Heart right ventricle (tissue), 16 donors: ENCODE measurements at places on chromosomes 11 and 22. TPM values are rescaled to one million over a fixed set of nuclear protein-coding genes. Genes with fewer than 3 reads are reported as not detected.

HSPB2 gene
- polyA plus RNA-seq = 136 TPM

SCGB1D4 gene
- polyA plus RNA-seq = not detected

CNGA4 gene
- 0.01 TPM for polyA plus RNA-seq

SLC6A5 gene
- not detected for polyA plus RNA-seq

MIAT gene
- polyA plus RNA-seq = 0.03 TPM

DNA sequence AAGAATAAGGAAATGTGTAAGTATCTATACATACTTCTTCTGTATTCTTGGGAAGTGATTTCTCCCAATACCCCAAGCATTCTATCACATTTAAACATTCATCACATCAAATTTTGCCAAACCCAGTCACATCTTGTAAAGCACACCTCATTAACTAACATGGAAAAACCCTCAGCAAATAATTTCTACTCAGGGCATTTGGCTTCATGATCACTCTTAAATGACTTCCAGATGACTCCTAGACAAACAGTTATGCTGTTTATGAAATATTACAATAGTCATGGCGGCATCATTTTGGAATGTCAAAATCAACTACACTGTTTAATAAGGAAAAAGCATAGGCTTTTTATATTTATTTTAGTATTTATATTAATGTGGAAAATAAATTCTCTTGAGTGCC, 47.3 kb upstream of the CCDC34 start:
- DNase-seq = no peak

RTN4R gene
- 1.5 TPM for polyA plus RNA-seq

DNA sequence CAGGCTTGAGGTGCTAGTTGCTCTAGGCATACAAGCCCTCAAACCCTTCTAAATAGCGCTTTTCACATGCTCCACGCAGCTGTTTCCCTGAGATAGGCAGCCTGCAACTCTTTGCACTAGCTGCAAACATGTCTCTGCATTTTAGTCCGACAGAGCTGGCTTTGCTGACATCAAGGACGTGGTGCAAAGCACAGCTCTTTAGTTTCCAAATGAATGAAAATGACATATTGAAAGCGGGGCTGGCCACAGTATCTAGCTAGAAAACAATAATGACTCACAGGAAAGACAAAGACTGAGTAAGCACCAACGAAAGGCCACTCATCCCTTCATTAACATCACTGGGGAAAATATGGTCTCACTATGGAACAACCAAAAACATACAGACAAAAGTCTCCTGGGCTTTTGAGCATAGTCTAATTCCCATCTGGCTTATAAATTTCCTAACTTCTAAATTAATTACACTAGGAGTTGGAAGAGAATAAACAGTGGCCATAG, 15.3 kb upstream of the ZC3H12C start:
- DNase-seq = no peak

GRCh38 chr11:11171854-11172253, 181.2 kb downstream of the CSNK2A3 start:
- DNase-seq = no peak

DNA sequence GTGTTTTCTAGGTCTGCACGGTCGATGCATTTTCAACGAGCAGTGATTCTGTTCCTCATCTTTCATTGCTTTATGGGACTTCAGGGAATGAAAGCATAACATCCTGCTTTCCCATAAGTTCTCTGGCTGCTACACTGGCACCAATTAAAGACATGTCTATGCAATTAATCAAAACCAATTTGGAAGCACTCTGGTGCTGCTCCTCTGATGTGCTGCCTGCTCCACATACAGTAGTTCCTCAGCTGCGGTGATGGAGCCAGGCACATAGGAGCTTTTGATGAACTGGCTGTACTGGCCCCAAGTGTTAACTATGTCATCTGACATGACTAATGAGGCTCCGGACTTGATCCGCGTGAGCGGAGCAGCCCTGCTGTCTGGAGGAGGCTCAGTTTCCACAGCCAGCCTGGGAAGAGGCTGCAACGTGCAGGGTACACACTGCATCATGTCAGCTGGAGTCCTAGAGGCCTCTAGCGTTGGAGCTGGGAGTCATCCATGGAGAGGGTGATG, 29.8 kb downstream of the GVQW3 start:
- no peak for DNase-seq

GRCh38 chr11:28524098-28524497, 415.9 kb downstream of the METTL15 start:
- no peak for DNase-seq

DNA sequence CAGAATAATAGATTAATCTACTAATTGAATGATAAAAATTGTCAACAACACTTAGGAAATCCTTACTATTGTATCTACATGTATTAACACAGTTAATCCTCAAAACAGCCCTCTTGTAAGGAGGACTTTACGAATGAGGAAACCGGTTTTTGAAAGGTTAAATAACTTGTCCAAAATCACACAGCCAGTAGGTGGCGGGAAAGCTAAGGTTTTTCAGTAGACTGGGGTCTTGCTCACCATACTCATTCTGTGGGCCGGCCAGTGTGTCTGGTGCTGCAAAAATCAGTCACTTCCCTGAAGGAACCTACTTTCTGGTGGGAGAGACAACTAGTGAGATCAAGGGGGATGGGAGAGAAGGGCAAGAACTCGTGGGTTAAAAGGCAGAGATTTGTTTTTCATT, 3.8 kb downstream of the DCPS start:
- DNase-seq = no peak

TSGA10IP gene
- 0.01 TPM for polyA plus RNA-seq

DNA sequence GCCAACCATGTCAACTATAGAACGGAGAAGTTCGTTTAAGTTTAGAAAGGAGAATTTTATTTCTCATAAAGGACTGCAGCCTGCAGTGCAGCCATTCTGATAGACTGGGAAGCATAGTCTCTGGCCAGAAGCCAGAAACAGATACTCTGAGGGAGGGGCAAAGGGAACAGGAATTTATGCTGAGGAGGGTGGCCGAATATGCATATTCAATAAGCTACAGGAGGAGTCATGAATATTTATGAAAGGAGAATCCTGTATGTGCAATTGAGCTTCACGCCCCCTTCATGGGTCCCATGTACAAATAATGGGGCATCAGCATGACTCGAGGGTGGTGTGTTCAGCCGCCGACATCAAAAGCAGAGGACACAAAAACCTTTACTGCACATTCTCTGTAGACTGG, 199.9 kb downstream of the CWF19L2 start:
- DNase-seq = no peak

DNA sequence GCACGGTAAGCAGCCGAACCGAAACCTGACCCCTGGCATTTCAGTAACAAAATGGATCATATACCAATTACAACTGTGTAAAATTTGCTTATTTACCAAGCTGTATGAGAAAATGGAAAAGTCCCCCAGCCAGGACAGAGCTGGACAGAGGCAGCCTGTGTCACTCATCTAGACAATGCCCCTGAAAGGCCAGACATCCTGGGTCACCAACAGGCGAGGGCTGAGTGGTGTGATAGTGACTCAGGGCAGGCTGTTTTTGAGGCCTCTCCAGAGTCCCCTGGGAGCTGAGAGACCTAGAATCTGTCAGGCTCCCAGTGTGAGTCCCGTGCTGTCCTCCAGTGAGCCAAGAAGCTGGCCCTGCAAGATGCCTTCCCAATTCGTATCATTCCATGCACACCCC, 680.4 kb downstream of the TBC1D22A start:
- DNase-seq = no peak

DNA sequence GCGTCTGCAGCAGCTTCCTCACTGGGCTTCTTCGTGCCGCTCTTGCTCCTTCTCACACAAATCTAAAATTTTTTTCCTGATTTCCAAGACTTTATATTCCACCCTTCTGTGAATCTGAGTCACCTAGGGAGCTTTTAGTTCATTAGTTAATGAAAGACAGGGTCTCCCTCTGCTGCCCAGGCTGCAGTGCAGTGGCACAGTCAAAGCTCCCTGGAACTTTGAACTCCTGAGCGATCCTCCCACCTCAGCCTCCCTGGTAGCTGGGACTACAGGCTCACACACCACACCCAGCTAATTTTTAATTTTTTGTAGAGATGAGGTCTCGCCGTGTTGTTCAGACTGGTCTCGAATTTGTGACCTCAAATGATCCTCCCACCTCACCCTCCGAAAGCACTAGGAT, 116.9 kb downstream of the ATXN10 start:
- no peak for DNase-seq

DNA sequence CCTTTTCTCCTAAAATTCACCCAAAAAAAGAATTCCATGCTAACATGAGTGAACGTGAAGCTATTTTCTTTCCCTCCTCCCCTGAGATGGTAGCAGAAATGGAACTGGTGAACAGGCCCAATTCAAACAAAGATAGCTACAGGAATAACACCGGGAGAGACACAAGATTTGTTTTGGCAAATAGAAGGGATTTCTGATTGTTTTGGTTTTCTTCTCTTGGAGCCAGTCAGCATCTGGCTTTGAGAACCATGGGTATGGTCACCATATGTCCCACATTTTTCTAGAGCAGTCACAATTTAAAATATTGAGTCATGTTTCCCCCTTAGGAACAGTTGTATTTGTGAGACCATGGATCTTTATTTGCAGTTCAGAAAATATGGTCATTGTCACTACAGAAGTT, 214.1 kb downstream of the FAM76B start:
- DNase-seq = no peak

- no peak for DNase-seq
These were observed 41.5 kb upstream of the EP300 start for GRCh38 chr22:41050883-41051282.

EHF gene
- 0.66 TPM for polyA plus RNA-seq

- no peak for DNase-seq
These were observed 121.0 kb downstream of the SLC1A2 start for GRCh38 chr11:35298369-35298768.

ART1 gene
- not detected for polyA plus RNA-seq

GRCh38 chr11:61797263-61797944, 4.7 kb downstream of the FEN1 start:
- DNase-seq = peak; percentile 86

DNA sequence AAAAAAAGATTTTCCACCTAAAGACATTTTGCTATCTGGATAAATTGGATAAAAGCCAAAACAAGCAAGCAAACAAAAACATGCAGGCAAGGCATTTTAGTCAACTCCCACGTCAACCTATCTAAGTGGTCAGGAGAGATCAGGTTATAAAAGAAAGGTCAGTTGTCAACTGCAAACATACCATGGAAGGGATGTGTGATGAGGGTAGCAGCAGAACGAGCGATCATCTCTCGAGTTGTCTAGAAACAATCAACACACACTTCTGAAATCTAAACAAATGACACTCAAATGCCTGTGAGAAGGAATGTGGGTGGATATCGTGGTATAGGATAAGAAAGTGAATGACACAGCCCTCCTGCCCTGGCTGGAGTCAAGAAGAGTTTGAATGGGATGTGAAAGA, 10.9 kb downstream of the MTCH2 start:
- DNase-seq = no peak

TECTA gene
- polyA plus RNA-seq = 0.38 TPM

- no peak for DNase-seq
These were observed 134.3 kb downstream of the CRYBB2 start for GRCh38 chr22:25353516-25354445.
